ENCODE measurements at places on chromosomes 6 and 20. TPM values are rescaled to one million over a fixed set of nuclear protein-coding genes. Genes with fewer than 3 reads are reported as not detected.

GUCA1A gene
- total RNA-seq: 1.2 TPM

FOXQ1 gene
- total RNA-seq: 2.0 TPM

TREM1 gene
- not detected for total RNA-seq

TRIM40 gene
- not detected for total RNA-seq

SIGLEC1 gene
- not detected for total RNA-seq

GPSM3 gene
- 6.5 TPM for total RNA-seq

ZNF334 gene
- total RNA-seq: 38.0 TPM

NKAPL gene
- total RNA-seq: not detected

MROH8 gene
- total RNA-seq: 5.7 TPM

BACH2 gene
- 12.3 TPM for total RNA-seq

ECT2L gene
- total RNA-seq: not detected

DNA sequence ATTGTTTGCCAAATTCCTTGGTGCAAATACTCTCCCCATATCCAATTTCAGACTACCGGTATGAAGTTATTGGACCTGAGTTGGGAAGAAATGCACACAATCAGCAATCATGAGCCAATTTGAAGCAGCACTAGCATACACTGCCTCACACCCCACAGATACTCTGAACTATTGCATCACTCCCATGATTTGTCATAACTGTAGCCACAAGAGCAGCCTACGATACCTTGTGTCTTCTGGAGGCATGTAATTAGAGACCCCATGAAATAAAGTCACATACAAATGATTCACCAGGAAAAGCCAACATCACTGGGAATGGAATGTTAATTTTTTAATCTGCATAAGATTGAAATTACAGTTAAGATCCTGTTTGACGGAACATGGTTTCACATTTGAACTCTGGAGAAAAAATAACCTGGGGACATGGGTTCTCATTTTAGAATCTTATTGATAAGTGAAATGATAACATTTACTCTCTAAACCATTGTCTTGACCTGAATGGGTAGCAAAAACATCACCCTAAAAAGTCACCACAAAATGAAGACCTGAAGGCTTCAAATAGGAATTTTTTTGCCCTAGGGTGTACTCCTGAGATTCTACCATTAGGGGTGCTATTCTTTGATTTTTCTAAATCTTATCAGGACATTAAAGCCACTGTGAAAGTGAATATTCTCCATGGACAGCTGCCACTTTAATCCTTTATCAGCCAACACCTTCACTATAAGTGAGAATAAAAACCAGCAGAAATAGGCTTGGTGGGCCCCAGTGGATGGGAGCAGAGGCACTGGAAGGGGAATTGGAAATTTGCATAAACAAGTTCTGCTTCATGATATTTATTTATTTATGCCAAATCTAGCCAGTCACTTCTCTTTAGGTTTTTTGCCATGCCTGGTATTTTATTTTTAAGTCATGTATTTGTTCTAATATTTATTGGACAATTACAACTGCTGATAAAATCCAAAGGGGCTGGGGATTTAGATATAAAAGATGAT lies 34.5 kb upstream of the HBS1L start:
- no peaks in the 10 kb centered on the region for H3K36me3 ChIP-seq
- no peak overlapping the region for H3K4me3 ChIP-seq
- H3K27ac ChIP-seq: no peak overlapping the region
- H3K4me1 ChIP-seq: peaks cover 3% of the 10 kb centered on the region
- DNase-seq: no peak

- peaks cover 2% of the 10 kb centered on the region for H3K36me3 ChIP-seq
- no peaks in the 10 kb centered on the region for H3K27me3 ChIP-seq
- no peak overlapping the region for H3K27ac ChIP-seq
- no peak overlapping the region for H3K4me3 ChIP-seq
Observed at GRCh38 chr6:21305893-21306332, 287.6 kb upstream of the SOX4 start.

GRCh38 chr6:117444600-117444999 lies 18.9 kb upstream of the ROS1 start:
- DNase-seq: no peak
- no peak overlapping the region for H3K27ac ChIP-seq
- no peak overlapping the region for H3K4me3 ChIP-seq

- no peak overlapping the region for H3K27ac ChIP-seq
- H3K36me3 ChIP-seq: no peaks in the 10 kb centered on the region
- H3K27me3 ChIP-seq: peaks cover 11% of the 10 kb centered on the region
- H3K4me1 ChIP-seq: peaks cover 39% of the 10 kb centered on the region
- no peak for DNase-seq
Observed at GRCh38 chr20:20199361-20200160, 147.2 kb downstream of the CFAP61 start.

DNA sequence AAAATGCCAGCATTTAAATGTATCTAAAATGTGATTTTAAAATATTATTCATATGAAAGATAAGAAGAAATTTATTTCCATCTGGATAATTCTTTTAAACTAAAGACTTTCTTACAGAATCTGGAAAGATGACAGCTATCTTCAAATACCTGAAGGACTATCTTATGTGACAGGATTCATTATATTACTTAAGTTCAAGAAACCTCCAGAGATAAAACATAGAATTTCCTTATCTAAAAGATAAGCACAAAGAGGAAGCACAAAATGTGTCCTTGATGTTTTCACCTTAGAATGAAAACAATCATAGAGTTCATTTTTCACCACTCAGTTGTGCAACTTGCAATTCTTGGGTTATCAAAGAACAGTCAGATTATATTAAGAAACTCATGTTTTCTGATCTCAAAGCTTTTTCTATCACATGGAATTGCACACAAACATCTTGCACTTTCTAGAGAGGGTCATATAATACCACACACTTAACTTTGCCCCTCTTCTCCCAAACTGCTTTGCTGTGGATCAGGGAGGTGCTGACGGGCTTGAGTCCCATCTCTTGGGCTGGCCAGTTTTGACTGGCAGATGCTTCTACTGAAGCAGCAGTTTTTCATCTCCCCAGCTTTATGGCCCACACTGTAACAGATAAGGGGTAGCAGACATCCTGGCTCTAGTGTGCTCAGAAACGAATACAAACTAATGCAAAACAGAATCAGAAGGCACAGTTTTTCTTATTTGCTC lies 467.4 kb downstream of the CDC5L start:
- H3K4me1 ChIP-seq: no peaks in the 10 kb centered on the region
- H3K27me3 ChIP-seq: no peaks in the 10 kb centered on the region
- no peak overlapping the region for H3K4me3 ChIP-seq

GRCh38 chr6:28090917-28091586 lies 10.7 kb downstream of the ZNF165 start:
- peaks cover 76% of the 10 kb centered on the region for H3K36me3 ChIP-seq
- no peaks in the 10 kb centered on the region for H3K4me1 ChIP-seq
- no peak for DNase-seq
- no peaks in the 10 kb centered on the region for H3K27me3 ChIP-seq

GRCh38 chr6:2244261-2245102 lies 923 bp downstream of the GMDS start:
- peak overlapping the region; percentile 97 for H3K27ac ChIP-seq
- no peaks in the 10 kb centered on the region for H3K36me3 ChIP-seq
- peak overlapping the region; percentile 95 for H3K4me3 ChIP-seq
- H3K27me3 ChIP-seq: peaks cover 9% of the 10 kb centered on the region
- peak; percentile 32 for DNase-seq

- H3K27ac ChIP-seq: no peak overlapping the region
- no peaks in the 10 kb centered on the region for H3K27me3 ChIP-seq
- DNase-seq: no peak
- H3K4me3 ChIP-seq: no peak overlapping the region
Observed at GRCh38 chr20:15191082-15191723, 853.8 kb upstream of the FLRT3 start.

DNA sequence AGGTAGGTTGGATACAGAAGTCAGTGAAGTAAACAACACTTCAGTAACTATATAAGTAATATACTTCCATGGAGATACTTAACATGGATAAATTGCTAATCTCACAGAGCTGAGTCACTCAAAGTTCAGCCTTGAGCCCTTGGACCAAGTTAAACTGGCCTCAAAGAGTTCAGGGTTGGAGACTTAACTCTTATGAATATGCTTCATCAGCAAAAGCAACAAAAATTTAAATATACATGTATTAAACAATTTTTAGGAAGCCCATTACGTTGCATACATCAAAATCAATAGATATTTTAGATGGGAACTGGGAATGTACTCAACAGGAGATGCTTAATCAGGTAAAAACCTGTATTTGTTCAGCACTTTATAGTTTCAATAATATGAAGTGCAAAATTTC lies 12.2 kb downstream of the MTCL3 start:
- H3K36me3 ChIP-seq: no peaks in the 10 kb centered on the region
- no peaks in the 10 kb centered on the region for H3K4me1 ChIP-seq
- no peaks in the 10 kb centered on the region for H3K27me3 ChIP-seq
- no peak overlapping the region for H3K27ac ChIP-seq
- no peak overlapping the region for H3K4me3 ChIP-seq

DNA sequence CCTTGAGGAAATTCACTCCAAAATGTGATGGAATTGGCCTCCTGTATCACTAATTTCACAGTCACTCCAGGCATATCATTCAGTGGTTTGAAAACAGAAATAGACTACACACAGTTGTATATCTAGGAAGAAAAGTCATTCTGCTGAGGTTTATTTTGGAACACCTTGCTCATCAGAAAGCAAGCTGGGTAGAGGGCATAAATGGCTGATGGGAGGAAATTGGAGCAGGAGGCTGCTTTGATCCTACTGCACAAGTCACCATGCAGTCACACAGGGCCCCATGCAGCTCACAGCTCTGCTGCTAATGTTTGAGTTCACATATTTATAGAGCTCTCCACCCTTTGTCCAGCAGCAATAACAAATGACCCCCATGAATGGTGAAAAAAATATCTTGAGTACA lies 12.3 kb downstream of the NHLRC1 start:
- peaks cover 2% of the 10 kb centered on the region for H3K4me1 ChIP-seq
- H3K27me3 ChIP-seq: no peaks in the 10 kb centered on the region
- no peak overlapping the region for H3K27ac ChIP-seq
- DNase-seq: no peak
- H3K4me3 ChIP-seq: no peak overlapping the region

DNA sequence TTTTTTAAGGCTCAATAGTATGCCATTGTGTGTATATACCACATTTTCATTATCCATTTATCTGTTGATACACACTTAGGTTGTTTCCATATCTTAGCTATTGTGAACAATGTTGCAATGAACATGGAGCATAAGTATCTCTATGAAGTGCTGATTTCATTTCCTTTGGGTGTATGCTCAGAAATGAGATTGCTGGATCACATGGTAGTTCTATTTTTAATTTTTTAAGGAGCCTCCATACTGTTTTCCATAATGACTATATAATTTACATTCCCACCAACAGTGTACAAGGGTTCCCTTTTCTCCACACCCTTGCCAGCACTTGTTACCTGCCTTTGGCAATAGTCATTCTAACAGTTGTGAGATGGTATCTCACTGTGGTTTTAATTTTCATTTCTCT lies 15.1 kb upstream of the HLA-DOA start:
- peaks cover 2% of the 10 kb centered on the region for H3K4me1 ChIP-seq
- peaks cover 13% of the 10 kb centered on the region for H3K27me3 ChIP-seq
- no peak overlapping the region for H3K4me3 ChIP-seq

DNA sequence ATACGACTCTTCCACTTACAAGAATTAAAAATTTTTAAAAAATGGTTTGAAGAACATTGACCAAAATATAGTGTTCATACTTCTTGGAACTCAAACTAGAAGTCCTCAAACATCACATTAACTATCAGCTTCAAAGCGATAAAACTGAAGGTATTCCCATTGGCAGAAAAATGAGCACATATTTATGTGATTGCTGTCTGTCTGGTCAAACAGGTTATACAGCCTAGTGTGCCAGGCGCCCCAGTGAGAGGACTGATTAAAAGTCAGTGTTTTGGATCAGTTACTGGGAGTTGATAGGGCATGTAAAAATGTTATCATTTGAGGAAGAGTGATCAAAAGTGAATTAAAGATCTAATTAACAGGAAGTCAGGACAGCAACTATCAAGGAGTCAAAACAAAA lies 738.8 kb downstream of the HDGFL1 start:
- H3K4me1 ChIP-seq: peaks cover 6% of the 10 kb centered on the region
- H3K27me3 ChIP-seq: no peaks in the 10 kb centered on the region
- DNase-seq: no peak
- no peak overlapping the region for H3K4me3 ChIP-seq
- H3K27ac ChIP-seq: no peak overlapping the region

- H3K27ac ChIP-seq: no peak overlapping the region
- no peaks in the 10 kb centered on the region for H3K27me3 ChIP-seq
- no peaks in the 10 kb centered on the region for H3K4me1 ChIP-seq
- no peak for DNase-seq
- H3K4me3 ChIP-seq: no peak overlapping the region
- H3K36me3 ChIP-seq: no peaks in the 10 kb centered on the region
Observed at GRCh38 chr6:129007701-129008373, 124.9 kb downstream of the LAMA2 start.

DNA sequence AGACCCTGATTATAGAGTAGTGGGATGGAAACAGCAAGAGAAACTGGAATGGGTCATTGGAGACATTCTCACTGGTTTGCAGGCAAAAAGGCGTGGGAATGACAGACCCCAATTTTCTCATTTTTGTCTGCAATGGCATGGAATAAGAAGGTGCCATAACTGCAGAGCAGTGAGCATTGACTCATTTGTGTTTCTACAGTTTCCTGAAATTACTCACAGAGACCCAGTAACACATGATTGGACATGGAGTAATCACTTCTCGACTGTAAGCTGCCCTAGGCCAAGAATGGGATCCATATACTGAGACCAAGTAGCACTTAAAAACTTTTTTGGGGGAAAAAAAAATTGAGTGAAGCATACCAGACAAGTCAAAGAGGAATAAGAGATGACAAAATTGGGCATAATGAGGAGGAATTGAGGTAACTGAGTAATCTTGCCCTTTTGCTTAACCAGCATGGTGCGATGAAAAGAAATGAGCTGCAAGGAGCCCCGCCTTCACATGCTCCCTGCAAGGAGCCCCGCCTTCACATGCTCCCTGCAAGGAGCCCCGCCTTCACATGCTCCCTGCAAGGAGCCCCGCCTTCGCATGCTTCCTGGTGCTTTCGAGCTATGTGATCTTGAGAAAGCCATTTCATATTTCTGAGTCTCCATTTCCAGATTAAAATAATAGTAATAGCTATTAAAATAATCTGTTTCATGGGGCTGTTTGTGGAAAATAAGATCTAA lies 44.1 kb downstream of the NHSL1 start:
- peak overlapping the region; percentile 81 for H3K27ac ChIP-seq
- no peak overlapping the region for H3K4me3 ChIP-seq
- DNase-seq: no peak
- H3K27me3 ChIP-seq: no peaks in the 10 kb centered on the region
- peaks cover 14% of the 10 kb centered on the region for H3K36me3 ChIP-seq
